ENCODE measurements at places on chromosomes 5 and 9.

DNA sequence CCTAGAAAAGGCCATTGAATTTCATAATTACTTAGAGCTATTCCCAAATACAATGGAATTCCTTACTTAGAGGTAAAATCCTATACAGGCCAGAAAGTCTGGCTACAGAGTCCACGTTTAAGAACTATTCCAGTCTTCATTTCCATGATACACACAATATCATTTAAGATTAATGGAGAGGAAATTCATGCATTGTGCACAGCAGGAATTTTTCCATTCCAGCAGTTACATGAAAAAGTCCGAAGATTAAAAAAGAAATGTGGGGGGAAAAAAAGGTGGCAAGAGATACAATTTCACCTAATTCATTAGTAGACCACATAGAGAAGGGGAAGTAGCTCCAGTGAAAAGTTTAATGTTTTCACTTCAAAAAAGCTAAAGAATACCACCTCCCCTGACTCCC, 63.1 kb downstream of the CHD1 start:
- DNase-seq, result no peak

DNA sequence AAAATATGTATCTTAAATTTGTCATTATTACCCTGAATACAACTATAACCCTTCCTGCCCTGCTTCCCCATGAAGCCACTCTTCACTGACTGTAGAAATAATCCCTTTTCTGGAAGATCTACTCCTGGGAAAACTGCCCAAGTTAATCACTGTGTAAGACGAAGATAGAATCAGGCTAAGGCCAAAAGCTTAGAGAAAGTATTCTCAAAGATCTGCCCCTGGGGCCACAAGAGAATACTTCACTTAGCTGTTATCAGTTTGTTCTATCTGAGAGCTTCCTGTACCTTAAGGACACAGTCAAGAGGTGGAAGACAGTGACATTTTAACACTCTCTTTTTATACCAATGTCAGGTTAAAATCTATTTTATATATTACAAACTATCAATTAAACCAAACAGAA, 33.8 kb downstream of the RNF145 start:
- DNase-seq, result peak; percentile 18

DNA sequence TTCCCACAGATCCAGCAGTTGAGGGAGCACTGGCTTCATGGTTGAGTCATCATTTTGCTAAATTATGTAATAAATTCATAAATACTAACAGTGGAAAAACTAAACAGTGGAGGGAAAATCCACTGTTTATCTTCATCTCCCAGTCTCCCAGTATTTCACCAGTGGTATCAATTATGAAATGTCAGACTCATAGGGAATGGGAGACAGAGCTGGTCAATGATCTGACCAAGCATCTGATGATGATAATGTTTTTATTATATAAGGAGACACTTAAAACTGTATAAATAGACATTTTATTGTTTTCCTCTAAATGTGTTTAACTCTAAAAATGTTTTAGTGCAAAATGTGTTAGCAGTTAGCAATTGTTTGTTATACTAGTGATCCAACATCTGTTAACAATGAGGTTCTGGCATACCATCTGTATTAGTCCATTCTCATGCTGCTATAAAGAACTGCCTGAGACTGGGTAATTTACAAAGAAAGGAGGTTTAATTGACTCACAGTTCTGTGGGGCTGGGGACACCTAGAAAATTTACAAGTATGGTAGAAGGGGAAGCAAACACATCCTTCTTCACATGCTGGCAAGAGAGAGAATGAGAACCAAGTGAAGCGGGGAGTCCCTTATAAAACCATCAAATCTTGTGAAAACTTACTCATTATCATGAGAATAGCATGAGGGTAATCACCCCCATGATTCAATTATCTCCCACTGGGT, 11.8 kb upstream of the REEP5 start:
- DNase-seq, result no peak

- DNase-seq, result no peak
Measured at GRCh38 chr5:91128604-91129003, 254.5 kb downstream of the ARRDC3 start.

DNA sequence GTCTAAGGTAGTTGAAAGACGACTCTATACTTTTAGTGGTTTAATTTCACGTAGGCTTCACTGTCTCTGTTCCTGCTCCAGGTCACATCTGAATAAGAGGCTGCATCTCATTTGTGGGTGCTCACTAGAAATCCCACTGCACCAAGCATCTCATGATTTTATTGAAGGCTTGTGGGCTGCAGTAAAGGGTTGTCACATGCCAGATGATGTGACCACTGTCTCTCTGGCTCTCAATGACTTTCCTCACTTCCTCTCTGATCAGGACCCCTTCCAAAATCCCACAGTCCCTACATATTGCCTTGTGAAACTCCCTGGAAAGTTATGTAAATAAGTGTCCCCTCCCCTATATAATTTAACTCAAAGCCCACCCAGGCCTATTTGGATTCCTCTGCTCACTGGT, 8.9 kb upstream of the ZCCHC10 start:
- no peak for DNase-seq

GRCh38 chr5:109483395-109483971, 73.7 kb upstream of the PJA2 start:
- no peak for DNase-seq

GRCh38 chr5:90548069-90548593, 10.5 kb upstream of the ADGRV1 start:
- no peak for DNase-seq

GRCh38 chr9:35716230-35716629, 15.8 kb downstream of the TLN1 start:
- DNase-seq, result no peak

DNA sequence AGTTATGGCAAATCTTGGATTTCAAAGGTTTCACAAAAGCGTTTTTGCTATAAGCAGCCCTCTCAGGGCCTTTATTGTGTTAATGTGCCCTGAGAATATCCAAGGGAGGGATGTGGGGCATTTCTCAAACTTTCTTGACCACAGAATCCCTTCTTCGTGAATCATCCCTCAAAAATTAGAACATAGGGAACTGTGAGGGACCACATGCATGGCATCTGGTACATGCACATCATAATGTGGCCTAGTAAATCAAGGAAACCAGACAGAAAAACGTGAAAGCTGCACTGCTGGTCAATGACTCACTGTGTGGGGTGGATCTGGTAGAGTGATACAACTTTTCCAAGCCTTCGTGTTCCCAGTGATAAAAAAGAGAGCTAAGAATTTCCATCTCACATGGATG, 22.4 kb downstream of the DDX31 start:
- DNase-seq, result no peak

DNA sequence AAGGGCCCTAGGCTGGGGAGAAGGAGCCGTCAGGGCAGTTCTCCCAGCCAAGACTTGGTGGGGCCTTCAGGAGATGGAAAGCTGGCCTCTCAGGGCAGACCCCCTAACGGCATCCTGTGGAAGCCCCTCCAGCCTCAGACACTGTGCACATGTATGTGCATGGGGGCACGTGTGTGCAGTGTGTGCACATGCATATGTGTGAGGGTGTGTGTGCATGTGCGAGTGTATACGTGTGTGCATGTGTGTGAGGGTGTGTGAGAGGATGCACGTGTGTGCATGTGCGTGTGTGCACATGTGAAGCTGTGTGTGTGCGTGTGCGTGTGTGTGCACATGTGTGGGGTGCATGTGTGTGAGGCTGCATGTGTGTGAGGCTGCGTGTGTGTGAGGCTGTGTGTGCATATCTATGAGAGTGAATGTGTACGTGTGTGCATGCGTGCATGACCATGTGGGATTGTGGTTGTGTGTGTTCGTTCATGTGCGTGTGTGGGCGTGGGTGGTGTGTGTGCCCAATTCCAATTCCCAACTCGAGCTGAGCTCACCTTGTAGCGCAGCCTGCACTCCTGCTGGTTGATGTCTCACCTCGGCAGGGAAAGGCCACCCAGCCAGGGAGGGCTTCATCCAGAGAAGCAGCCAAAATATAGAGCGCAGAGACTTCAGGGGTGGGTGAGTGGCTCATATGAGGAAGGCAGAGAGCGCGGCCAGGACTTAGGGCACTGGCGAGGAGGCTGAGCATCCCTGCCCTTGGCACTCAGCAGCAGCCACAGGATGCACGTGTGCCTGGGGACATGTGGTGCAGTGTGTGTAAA, 142.7 kb upstream of the PPP1R26 start:
- no peak for DNase-seq

GRCh38 chr5:1514027-1514818, 9.5 kb downstream of the LPCAT1 start:
- DNase-seq, result no peak

DNA sequence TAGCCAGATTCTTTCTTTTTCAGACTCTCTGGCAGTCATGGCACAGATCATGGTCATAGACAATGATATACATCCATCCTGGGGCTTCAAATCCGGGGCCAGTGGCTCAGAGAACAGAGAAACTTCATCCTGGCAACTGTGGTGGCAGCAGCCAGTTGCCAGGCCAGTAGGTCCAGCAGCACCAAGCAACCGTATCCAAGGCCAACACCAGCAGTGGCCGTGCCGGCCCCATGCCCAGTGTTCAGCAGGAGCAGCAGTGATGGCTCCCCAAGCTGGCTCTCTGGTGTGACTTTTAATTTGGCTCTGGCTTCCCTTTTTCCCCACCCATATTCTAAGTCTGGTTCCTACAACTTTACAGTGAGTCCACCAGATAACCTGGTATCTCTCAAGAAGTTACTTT, 300.5 kb downstream of the DEPDC1B start:
- DNase-seq, result no peak

GRCh38 chr5:127441799-127442484, 75.5 kb upstream of the PRRC1 start:
- DNase-seq, result peak; percentile 2

GRCh38 chr5:136192015-136192525, 892 bp downstream of the SMIM32 start:
- DNase-seq, result no peak

GRCh38 chr9:88143957-88144625, 5.8 kb upstream of the SPATA31C2 start:
- DNase-seq, result no peak

DNA sequence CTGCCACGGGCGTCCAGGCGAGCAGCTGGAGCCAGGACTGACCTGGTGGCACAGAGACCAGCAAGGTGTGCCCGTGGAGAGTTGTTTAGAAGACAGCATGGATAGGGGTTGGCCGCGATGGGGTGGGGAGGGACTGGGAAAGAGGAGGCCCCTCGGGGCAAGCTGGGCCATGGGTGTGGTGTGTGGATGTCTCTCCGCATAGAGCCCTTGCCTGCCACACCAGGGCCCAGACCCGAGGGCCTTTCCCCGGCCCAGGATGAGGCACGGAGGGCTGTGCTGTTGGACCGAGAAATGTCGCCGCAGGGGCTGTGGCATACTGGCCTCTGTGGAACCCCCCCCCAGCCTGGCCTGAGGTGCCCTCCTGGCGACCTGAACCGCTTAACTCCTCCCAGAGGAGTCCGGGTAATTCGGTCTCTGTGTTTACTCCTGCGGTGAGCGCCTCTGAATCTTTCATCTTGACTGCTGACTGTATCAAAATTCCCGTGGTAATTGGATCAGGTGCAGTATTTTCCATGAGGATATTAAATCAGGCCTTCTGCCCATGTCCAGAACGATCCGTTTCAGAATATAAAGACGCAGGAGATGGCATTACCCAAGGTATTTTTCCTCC, 22.5 kb upstream of the LAMC3 start:
- DNase-seq, result no peak
